Testis (tissue), 5 donors: ENCODE measurements at places on chromosomes 13 and 19. TPM values are rescaled to one million over a fixed set of nuclear protein-coding genes. Genes with fewer than 3 reads are reported as not detected.

DNA sequence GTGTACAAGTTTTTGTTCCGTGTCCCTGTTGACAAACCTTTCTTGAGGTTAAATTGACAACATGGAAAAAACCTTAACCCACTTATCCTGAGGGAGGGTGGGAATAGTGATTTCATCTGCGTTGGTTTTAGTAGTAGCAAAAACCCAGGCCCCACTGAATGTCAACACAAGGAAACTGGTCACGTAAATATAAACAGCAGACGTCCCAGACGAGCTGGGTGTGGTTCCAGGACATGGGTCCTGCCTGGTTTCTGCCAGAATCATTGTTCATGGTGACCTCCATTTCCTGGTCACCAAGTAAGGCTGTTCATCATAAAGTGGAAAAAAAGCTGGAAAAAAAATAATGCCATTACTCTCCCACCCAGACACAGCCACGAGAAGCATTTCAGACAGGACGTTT is 16.9 kb upstream of the F2RL3 start:
- no peak for DNase-seq
- no peak overlapping the region for H3K4me3 ChIP-seq
- peaks cover 20% of the 10 kb centered on the region for H3K4me1 ChIP-seq

- DNase-seq = no peak
- no peaks in the 10 kb centered on the region for H3K27me3 ChIP-seq
- peak overlapping the region; percentile 68 for H3K4me3 ChIP-seq
- no peaks in the 10 kb centered on the region for H3K36me3 ChIP-seq
- H3K4me1 ChIP-seq = peaks cover 10% of the 10 kb centered on the region
These were observed 937 bp downstream of the ZNF841 start for GRCh38 chr19:52094526-52095130.

Gene KLK13
- total RNA-seq = 3.7 TPM

- H3K4me3 ChIP-seq = no peak overlapping the region
- no peaks in the 10 kb centered on the region for H3K27me3 ChIP-seq
- H3K4me1 ChIP-seq = no peaks in the 10 kb centered on the region
- no peak overlapping the region for H3K27ac ChIP-seq
- DNase-seq = no peak
These were observed 697.8 kb downstream of the DACH1 start for GRCh38 chr13:71169180-71169579.

DNA sequence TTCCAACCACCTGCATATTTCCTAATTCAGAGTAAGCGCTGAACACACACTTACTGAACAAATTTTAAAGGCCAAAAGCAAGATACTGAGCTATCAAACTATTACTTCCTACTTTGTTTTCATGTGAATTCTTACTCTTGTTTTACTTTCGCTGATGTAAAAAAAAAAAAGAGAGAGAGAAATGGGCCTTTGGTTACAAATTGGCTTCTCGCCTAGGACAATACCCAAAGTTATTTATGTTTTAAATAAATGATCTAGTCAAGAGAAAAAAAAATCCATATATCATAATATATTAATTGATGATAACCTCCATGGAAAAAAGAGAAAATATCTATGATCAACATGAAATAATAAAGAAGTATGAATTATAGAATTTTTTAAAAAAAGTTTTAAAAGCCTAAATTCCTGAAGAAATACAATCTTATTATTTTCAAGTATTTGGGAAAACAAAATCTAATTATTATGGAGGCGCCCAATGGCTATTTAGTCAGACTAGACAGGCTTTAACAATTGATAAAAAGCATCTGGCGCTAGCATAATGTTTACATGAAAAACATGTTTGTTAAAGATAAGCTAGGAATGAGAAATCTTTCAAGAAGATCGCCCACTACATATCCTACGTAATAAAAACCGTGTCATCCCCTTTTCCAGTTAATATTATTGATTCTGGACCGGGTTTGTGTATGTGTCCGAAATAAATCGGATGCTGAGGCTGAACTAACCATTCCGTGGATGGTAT is 9.0 kb downstream of the COL4A1 start:
- H3K27me3 ChIP-seq = no peaks in the 10 kb centered on the region
- H3K27ac ChIP-seq = peak overlapping the region; percentile 71

GRCh38 chr19:28889941-28890670 is 322.8 kb downstream of the UQCRFS1 start:
- no peak overlapping the region for H3K4me3 ChIP-seq
- no peaks in the 10 kb centered on the region for H3K4me1 ChIP-seq
- H3K27me3 ChIP-seq = no peaks in the 10 kb centered on the region
- no peak for DNase-seq
- H3K36me3 ChIP-seq = no peaks in the 10 kb centered on the region
- H3K27ac ChIP-seq = no peak overlapping the region

- H3K4me1 ChIP-seq = peaks cover 12% of the 10 kb centered on the region
- no peaks in the 10 kb centered on the region for H3K36me3 ChIP-seq
- DNase-seq = no peak
- H3K27ac ChIP-seq = no peak overlapping the region
- H3K27me3 ChIP-seq = peaks cover 4% of the 10 kb centered on the region
These were observed 3.8 kb downstream of the ERFL start for GRCh38 chr19:41924151-41925145.

Gene SPART
- total RNA-seq = 43.3 TPM

Gene ZNF835
- total RNA-seq = 4.9 TPM

Gene PRSS57
- not detected for total RNA-seq

GRCh38 chr13:41649659-41650058 is 192.3 kb downstream of the RGCC start:
- H3K36me3 ChIP-seq = no peaks in the 10 kb centered on the region
- H3K4me1 ChIP-seq = peaks cover 5% of the 10 kb centered on the region
- H3K4me3 ChIP-seq = no peak overlapping the region
- DNase-seq = no peak
- H3K27ac ChIP-seq = no peak overlapping the region

DNA sequence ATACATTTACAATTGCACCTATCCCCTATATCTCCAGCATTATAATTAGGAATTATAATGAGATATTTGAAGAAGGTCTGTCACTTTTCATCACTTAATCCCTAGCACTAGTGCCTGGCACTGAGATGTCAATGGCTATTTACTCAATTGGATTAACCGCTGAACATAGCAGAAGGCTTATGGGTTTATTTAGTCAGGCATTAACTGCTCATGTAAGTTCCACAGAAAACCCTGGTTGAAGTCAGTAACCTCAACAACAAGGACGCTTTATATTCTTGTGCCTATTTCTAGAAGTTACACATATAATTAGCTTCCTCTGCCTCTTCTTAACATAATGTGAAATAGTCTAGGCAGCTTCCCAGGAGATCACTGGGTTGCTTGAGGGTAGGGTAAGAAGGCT is 107.5 kb upstream of the POSTN start:
- no peaks in the 10 kb centered on the region for H3K36me3 ChIP-seq
- no peaks in the 10 kb centered on the region for H3K4me1 ChIP-seq
- no peaks in the 10 kb centered on the region for H3K27me3 ChIP-seq
- H3K27ac ChIP-seq = no peak overlapping the region

DNA sequence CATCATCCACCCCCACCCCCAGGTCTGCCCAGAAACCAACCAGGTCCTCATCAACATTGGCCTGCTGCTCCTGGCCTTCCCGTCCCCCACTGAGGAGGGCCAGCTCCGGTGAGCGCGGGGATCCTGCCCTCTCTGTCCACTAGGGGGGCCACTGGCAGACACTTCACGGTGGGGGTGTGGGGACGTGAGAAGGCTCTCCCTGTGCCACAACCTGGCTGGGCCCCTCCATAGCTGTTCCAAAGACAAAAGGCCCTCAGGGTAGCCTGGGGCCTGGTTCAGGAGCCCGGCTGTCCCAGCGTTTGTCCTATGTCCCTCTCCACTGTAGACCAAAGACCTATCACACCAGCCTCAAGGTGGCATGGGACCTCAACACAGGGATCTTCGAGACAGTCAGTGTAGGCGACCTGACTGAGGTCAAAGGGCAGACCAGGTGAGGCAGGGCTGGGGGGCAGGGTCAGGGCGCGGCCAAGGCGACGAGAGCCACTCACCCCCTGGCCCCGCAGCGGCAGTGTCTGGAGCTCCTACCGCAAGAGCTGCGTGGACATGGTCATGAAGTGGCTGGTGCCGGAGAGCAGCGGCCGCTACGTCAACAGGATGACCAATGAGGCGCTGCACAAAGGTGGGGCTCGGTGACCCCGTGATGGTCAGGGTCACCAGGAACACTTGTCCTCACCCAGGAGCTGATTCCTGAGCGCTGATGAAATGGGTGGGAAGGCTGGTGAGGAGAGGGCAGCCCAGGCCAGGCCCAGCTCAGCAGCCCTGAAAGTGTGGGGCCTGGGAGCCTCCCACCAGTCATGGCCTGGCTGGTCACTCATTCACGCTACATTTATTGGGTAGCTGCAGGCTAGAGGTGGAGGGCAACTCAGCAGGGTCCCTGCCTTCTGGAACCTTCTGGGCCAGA is 7.9 kb downstream of the DCAF15 start:
- no peak for DNase-seq
- H3K27ac ChIP-seq = no peak overlapping the region
- peaks cover 3% of the 10 kb centered on the region for H3K4me1 ChIP-seq
- no peaks in the 10 kb centered on the region for H3K36me3 ChIP-seq
- no peaks in the 10 kb centered on the region for H3K27me3 ChIP-seq

GRCh38 chr13:105220063-105220462 is 1315.4 kb downstream of the EFNB2 start:
- no peak for DNase-seq
- H3K27me3 ChIP-seq = no peaks in the 10 kb centered on the region
- no peak overlapping the region for H3K4me3 ChIP-seq
- H3K36me3 ChIP-seq = no peaks in the 10 kb centered on the region

GRCh38 chr19:2469102-2469914 is 6.6 kb upstream of the GADD45B start:
- no peak overlapping the region for H3K4me3 ChIP-seq
- DNase-seq = no peak
- no peaks in the 10 kb centered on the region for H3K36me3 ChIP-seq
- H3K27ac ChIP-seq = no peak overlapping the region
- H3K27me3 ChIP-seq = no peaks in the 10 kb centered on the region

GRCh38 chr13:37833411-37833810 is 36.2 kb downstream of the TRPC4 start:
- H3K27ac ChIP-seq = no peak overlapping the region
- H3K4me1 ChIP-seq = no peaks in the 10 kb centered on the region
- H3K4me3 ChIP-seq = no peak overlapping the region
- H3K27me3 ChIP-seq = no peaks in the 10 kb centered on the region

Gene CEACAM4
- total RNA-seq = 1.7 TPM

- no peak overlapping the region for H3K27ac ChIP-seq
- no peak overlapping the region for H3K4me3 ChIP-seq
- DNase-seq = no peak
- H3K4me1 ChIP-seq = peaks cover 8% of the 10 kb centered on the region
- no peaks in the 10 kb centered on the region for H3K27me3 ChIP-seq
These were observed 216.5 kb upstream of the SOX1 start for GRCh38 chr13:111850458-111850857.

- H3K4me3 ChIP-seq = no peak overlapping the region
- H3K27ac ChIP-seq = peak overlapping the region; percentile 87
- no peak for DNase-seq
- H3K4me1 ChIP-seq = peaks cover 17% of the 10 kb centered on the region
- H3K36me3 ChIP-seq = no peaks in the 10 kb centered on the region
These were observed 9.3 kb upstream of the IGFL3 start for GRCh38 chr19:46133777-46134241.
